ENCODE measurements at places on chromosomes 2 and 18.

DNA sequence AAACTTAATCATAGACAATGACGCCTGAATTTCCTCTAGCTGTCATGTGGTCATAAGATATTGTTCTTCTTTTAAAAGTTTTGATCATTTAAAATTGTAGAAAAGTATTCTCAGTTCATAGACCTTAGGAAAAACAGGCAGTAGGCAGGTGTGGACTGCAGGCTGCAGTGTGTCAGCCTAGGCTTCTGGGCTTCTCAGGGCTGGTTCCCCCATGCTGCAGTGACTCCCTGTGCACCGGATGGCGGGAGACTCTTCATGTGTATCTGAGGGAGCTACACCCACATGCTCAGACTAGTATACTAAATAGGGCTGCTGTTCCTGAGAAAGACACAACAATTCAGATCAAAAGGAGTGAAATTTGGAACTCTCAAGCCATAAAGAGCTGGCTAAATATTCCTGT, 72.4 kb downstream of the PXDN start:
- no peak for DNase-seq

DNA sequence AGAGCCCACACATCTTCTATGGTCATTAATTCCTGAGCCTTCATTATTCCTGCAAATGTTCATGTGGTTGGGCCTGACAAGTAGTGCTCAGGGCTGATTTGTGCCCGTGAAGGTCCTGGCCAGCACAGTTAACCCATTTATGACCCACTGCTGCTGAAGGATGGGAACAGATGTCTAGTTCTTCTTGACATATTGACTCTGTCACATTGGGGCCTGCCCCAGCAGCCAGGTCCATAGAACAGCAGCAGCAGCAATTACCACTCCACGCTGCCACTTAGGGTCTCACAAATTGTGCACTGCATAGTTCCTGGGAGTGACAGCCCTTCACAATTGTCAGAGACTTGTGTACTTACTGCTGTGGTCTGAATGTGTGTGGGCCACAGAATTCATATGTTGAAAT, 442.3 kb upstream of the RGPD4 start:
- no peak for DNase-seq

DNA sequence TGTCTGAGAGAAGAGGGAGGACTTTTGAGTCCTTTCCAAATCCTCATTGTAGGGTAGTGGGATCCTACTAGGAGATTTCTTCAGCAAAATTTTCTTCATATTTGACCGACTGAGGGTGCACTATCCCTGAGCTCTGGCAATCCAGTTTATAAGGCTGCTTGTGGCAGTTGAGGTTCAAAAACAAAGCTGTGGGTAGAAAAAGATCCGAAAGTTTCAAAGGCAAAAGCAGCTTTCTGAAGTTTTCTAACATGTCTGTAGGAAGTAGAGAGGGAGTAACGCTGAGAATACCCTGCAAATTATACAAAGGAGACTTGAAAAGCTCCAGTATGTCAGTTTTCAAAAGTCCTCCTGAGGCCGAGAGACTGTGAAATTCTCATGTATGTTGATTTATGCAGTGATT, 1039.3 kb upstream of the PIK3C3 start:
- DNase-seq, result no peak

GRCh38 chr18:29378651-29379136, 1201.8 kb upstream of the CDH2 start:
- no peak for DNase-seq

- no peak for DNase-seq
These were observed 147.5 kb downstream of the LOXHD1 start for GRCh38 chr18:46509530-46509929.

DNA sequence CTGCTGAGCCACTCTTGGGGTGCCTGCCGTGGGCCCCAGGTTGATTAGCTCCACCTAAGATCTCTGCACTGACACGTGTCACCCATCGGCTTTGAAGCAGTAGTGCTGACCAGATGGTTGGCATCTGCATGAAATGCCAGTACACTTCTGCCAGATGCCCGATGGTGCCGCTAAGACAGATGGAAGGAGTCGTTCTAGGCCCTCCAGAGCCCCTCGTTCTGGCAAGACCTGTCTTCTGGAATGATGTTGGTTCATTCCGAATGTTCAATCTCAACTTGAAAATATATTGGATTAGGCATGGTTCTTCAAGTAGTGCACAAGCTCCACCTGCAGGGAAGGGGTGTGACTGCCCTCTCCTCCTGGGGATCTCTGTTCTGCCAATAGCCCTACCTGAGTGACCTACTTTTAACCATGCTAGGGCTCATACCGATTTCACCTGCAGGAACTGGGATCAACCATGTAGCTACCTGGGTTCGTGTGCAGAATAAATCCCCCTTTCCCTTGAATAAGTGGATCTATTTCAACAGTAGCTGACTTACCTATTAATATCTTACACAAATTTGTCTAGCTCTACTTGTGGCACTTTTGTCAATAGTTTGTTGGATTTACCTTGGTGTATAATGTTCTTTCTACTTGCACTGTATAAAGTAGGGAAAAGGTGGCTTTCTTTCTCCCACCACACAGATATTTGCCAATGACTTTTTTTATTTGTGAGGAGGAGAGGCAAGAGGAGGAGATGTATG, 342.6 kb downstream of the CTNNA2 start:
- DNase-seq, result no peak

DNA sequence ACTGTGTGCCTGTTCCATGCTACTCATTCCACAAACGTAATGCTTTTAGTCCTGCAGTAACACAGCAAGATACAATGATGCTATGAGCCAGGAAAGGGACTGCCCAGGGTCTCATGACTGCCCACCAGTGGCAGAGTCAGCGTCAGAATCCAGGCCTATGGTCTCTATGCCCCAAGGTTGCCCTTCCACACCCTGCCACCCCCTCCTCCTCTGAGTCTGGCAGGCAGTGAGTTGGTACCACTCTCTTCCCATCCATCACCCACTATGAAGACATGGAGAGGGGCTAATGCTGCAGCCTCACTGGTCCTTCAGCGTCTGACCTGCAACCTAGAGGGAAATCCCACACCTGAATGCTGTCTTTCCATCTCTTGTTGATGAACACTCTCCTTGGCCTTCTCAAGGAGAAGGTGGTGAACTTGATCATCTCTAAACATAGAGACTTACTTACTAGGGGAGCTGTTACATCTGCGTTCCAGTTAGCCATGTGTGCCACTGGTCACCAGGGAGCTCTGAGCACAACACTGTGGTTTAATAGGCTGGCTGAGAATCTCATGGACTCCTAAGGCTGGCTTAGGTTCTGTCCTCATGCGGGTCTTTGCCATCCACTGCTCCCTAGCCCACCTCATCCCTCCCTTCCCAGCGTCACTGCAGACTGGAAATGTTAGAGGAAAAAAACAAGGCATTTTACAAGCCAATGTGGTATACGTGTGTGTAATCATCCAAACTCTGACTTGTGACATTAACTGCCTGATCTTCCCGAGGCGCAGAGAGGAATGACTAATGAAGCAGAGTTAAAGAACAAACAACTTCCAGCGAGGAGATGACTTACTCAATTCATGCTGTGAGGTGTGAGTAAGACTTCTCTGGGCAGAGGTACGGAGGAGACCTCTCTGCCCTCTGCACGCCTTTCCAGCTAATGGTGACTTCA, 28.8 kb downstream of the STEAP3 start:
- DNase-seq, result no peak

DNA sequence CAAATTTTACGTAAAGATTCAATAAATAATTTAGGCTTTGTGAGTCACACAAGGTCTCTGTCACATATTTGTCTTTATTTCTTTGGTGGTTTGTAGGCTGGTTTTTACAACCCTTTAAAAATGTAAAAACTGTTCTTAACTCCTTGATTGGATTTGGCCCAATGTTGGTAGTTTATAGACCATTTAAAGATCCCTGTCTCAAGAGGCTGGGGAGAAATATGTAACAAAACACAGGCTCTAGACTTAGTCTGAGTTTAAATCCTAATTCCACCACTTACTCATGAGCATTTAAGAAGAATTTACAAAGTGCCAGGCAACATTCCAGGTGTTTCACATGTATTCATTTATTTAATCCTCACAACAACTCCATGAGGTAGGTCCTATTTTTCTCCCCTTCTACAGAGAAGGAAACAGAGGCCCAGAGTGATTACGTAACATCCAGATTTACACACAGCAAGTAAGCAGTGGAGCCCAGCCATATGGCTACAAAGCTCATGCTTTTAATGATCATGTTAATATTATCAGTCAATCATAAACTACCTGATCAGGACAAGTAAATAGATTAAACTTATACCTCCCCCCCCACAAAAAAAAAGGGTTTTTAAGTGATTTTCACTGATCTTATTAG, 416.6 kb upstream of the ACVR2A start:
- no peak for DNase-seq

- no peak for DNase-seq
These were observed 48.7 kb downstream of the ATOH8 start for GRCh38 chr2:85802354-85803103.

- no peak for DNase-seq
These were observed 71.0 kb downstream of the HS1BP3 start for GRCh38 chr2:20579866-20580265.

- DNase-seq, result no peak
These were observed 33.4 kb downstream of the WDR43 start for GRCh38 chr2:28927878-28928277.

- no peak for DNase-seq
These were observed 56.0 kb downstream of the NRP2 start for GRCh38 chr2:205738117-205738968.

DNA sequence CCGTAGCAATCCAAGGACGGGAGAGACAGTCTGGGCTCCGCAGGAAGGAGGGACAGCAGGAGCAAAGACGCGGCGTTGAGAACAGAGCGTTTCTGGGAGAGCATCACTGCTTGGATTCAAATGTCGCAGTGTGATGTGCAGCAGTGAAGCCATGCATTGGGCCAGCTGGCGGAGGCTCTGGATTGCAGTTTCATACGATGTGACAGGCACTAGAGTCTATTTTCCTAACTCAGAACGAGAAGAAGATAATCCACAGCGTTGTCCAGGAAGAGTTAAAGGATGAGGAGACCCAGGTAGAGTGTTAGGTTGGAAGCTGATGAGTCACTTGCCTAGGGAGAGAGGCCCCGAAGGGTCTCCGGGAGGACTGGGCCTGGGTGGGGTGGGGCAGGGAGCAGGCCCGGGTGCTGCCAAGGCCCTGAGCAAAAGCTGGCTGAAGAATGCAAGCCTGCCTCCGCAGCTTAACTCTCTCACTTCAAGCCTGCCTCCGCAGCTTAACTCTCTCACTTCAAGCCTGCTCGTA, 17.7 kb upstream of the SEMA4C start:
- DNase-seq, result no peak

GRCh38 chr18:55440988-55441387, 147.0 kb downstream of the TCF4 start:
- no peak for DNase-seq

DNA sequence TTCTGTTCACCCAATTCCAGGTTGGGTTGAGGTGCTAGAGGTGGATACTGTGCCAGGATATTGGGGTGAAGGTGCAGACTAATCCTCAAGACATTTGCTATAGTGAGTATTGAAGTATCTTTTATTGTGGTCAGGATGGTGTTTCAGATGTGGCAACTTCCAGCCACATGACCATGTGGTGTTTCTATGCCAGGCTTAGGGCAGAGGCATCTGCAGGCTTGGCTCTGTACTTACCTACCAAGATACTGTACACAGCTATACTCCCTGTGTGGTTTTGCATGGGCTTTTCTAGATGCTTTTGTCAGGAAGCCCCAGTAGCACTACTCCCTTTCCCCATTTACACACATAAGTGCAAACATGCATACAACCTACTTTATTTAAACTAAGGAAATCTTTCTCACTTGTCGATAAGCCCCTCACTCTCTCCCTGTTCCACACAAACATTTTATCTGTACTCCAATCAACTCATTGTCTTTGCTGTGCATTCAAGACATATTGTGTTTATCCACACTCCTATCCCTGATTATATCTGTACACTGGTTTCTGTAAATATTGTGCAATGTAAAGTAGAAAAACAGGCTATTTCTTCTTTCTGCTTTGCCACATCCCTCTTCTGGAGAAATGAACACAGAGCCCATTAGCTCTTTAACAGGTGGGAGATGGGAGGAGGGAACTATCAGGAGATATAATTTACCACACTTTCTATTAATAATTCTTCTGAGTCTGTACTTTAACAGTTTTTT, 12.3 kb downstream of the ARL6IP6 start:
- DNase-seq, result no peak

GRCh38 chr2:105778080-105778607, 33.4 kb downstream of the NCK2 start:
- DNase-seq, result no peak

DNA sequence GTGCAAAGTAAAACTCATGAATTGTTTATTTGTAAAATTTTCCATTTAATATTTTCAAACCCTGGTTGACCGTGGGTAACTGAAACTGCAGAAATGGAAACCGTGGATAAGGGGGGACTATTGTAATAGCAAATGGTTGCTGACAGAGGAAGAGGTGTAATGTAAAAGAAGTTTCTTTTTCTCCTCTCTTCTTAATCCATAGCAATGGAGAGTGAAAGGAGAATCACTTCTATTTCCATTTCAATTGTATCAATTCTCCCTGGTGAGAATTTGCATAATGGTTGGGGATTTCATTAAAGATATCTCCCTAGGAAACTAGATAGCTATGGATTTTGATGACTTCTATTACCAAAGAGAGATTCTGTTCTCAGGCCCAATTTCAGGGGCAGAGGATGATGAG, 24.8 kb downstream of the TACR1 start:
- no peak for DNase-seq

- DNase-seq, result no peak
These were observed 31.3 kb downstream of the DGKD start for GRCh38 chr2:233385489-233386044.

DNA sequence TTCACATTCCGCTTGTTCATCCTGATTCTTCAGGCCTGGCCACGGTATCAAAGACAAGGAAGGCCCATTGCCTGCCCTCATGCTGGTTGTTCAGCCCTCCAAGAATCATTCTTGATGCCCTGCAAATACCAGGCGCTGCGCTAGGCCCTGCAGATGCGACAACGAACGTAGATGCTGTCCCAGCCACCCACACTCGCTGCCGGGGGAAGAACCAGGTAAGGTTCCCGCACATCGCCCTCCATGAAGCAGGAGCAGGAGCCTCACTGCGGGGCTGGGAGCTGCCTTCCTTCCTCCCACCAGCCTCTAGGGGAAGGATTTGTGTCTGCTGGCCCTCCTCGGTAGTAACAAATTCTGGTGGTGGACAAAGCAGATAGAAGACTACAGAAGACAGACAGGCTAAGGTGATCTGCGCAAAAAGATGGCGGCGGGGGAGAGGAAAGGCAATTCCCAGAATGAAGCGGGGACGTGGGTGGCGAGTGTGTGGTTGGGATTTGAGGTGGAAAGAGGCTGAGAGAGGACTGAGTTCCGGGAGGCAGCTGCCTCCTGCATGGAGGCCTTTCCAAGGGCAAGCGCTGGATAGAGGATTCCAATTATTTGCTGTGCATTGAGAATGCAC, 19.8 kb upstream of the GPR55 start:
- no peak for DNase-seq

- no peak for DNase-seq
These were observed 198.9 kb downstream of the HDAC4 start for GRCh38 chr2:239201884-239202283.

- no peak for DNase-seq
These were observed 109.0 kb upstream of the RGPD4 start for GRCh38 chr2:107717661-107718060.

GRCh38 chr2:142100970-142101369, 29.8 kb downstream of the LRP1B start:
- DNase-seq, result no peak
